Ureter (tissue), 1 donor: ENCODE measurements at places on chromosomes 12 and 14.

DNA sequence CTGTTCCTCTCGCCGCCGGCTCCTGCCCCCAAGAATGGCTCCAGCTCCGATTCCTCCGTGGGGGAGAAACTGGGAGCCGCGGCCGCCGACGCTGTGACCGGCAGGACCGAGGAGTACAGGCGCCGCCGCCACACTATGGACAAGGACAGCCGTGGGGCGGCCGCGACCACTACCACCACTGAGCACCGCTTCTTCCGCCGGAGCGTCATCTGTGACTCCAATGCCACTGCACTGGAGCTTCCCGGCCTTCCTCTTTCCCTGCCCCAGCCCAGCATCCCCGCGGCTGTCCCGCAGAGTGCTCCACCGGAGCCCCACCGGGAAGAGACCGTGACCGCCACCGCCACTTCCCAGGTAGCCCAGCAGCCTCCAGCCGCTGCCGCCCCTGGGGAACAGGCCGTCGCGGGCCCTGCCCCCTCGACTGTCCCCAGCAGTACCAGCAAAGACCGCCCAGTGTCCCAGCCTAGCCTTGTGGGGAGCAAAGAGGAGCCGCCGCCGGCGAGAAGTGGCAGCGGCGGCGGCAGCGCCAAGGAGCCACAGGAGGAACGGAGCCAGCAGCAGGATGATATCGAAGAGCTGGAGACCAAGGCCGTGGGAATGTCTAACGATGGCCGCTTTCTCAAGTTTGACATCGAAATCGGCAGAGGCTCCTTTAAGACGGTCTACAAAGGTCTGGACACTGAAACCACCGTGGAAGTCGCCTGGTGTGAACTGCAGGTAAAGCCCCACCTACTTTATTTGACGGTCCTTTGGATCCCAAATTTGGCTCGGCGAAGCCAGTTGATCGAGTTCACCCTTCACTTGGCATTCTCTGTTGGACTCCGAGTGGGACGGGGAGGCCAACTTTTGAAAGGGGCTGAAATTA lies 1.5 kb downstream of the WNK1 start:
- peak; percentile 55 for DNase-seq

GRCh38 chr12:132907216-132907615 lies 19.8 kb upstream of the CHFR start:
- DNase-seq = no peak

- DNase-seq = no peak
Observed at GRCh38 chr14:77649326-77649725, 32.9 kb upstream of the SPTLC2 start.

- DNase-seq = peak; percentile 49
Observed at GRCh38 chr12:79690142-79690637, 574 bp downstream of the PAWR start.

DNA sequence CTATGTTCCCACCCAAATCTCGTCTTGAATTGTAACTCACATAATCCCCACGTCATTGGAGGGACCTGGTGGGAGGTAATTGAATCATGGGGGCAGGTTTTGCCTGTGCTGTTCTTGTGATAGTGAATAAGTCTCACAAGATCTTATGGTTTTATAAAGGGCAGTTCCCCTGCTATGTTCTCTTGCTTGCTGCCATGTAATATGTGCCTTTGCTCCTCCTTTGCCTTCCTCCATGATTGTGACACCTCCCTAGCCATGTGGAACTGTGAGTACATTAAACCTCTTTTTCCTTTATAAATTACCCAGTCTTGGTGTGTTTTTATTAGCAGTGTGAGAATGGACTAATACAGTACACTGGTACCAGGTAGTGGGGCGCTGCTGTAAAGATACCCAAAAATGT lies 177.6 kb upstream of the SYT10 start:
- no peak for DNase-seq

GRCh38 chr14:79896009-79896408 lies 315.3 kb downstream of the DIO2 start:
- DNase-seq = no peak

DNA sequence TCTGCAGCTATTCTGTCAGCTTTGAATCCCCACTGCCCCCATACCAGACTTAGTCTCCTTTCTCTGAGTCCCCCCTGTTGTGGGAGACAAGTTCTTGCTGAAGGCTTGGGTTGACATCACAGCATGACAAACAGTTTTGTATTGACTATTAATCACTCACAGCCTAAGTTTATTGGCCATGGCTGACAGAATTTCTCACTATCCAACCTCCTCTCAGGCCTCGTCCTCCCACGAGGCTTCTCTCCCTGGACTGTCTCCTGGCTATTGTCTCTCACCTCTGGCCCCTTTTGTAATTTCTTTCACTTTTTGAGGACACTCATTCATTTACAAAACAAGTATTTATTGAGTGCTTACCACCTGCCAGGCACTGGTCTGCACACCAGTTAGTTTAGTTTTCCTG lies 35.2 kb upstream of the DCD start:
- no peak for DNase-seq

DNA sequence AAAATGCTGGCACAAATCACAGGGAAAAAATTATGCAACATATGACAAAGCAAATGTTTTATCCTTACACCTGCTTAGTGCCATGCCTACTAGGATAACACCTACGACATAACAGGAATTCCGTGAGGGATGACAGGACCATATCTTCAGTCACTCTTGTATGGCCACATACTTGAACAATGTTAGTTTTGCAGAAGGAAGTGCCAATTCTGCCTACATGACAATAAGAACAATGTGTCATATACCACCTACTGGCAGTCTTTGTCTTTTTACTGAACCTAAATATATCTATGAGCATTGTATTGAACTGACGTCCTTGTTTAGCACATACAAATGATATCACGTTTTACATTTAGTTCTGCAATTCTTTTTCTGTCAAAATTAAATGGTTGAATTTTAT lies 234.0 kb downstream of the ADAMTS20 start:
- no peak for DNase-seq

- DNase-seq = no peak
Observed at GRCh38 chr12:104790296-104791125, 167.6 kb downstream of the SLC41A2 start.

- DNase-seq = no peak
Observed at GRCh38 chr14:92247947-92248346, 75.0 kb upstream of the SLC24A4 start.
